ENCODE measurements at places on chromosomes 3 and 15.

DNA sequence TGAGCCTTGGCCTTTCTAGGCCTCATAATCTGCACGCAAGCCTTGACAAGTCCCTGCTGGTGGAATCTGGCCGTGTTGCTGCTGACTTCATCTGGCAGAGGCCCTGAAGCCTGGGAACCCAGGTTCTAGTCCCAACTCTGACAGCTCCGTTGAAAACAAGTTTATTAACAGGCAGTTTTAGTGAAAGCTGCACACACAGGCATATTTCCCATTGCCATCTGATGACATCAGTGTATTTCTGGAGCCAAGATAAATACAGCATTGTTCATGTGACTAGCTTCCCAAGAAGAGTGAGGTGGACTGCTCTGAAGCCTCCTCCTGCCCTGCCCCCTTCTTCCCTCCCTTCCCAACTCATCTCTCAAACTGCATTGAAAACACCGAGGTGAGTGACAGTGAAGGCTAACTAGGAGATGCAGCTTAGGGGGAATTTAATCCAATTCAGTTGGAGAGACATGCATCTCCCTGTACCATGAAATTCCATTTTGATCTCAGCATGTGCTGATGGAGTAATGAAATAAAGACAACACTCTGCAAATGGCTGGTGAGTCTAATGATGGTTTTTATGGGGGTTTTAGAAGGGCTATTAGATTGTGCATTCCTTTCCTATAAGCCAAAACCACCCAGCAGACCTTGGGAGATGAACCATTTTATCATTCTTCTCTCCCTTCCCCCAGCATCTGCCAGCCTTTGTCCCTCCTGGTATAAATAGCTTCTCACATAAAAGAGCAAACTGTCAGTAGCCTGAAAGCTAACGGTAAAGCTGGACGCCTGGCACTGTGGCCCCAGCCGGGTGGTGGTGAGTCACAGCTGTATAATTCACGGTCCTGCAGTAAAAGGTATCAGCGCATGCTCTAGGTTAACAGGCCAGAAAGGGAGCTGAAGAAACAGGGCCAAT, 38.0 kb downstream of the PRICKLE2 start:
- DNase-seq, result no peak

GRCh38 chr3:135966271-135966961, 888 bp downstream of the PPP2R3A start:
- DNase-seq, result no peak

DNA sequence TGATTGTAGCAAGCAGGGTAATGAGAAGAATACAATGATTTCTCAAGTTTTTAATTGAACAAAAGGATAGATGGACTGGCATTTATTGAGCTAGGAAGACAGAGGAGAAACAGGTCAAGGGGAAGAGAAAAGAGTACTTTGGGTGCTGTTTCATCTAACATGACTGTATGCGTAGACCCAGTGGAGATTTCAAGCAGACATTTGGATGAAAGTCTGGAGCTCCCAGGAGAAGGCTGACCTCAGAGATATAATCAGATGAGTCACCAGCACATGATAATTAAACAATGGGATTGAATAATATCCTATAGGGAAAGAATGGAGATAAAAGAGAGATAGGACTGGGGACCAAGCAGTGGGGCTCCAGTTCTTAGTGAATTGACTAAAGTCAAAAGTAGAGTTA, 194.9 kb downstream of the ARRDC4 start:
- DNase-seq, result no peak

- no peak for DNase-seq
Observed at GRCh38 chr3:191682961-191683360, 222.0 kb downstream of the PYDC2 start.

GRCh38 chr3:109943181-109943580, 605.8 kb upstream of the DPPA4 start:
- DNase-seq, result no peak

DNA sequence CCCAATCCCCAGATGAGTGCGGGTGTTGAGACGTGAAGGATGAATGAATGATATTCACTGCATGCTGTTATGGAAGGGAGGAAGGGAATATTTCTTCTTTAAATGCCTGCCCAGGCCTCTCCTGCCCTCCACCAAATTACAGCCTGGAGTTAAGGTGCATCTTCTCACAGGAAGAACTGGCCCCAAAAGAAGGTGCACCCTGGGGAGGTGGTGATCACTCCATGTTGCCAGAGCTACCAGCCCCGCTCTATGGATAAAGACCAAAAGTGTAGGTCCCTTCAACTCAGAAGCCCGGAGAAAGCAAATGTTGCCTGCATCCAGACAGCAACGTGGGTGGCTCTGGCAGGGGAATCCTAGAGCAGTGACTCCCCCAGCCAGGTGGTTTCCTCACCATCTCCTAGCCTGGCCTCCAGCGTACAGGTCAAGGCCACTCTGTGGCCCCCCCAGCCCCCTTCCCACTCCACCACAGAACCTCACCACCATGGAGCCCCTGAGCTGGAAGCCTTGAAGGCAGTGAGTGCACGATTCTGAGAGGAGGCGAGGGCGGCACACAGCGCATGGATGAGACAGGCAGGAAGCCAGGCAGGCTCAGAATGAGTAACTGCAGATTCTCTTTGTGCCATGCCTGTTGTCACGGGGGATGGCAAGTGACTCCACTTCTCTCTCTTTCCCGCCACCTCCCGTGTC, 3.5 kb upstream of the VIPR1 start:
- DNase-seq, result no peak

GRCh38 chr15:90287946-90288345, 22.5 kb downstream of the NGRN start:
- DNase-seq, result no peak

GRCh38 chr3:30544812-30545211, 61.6 kb upstream of the TGFBR2 start:
- DNase-seq, result no peak

DNA sequence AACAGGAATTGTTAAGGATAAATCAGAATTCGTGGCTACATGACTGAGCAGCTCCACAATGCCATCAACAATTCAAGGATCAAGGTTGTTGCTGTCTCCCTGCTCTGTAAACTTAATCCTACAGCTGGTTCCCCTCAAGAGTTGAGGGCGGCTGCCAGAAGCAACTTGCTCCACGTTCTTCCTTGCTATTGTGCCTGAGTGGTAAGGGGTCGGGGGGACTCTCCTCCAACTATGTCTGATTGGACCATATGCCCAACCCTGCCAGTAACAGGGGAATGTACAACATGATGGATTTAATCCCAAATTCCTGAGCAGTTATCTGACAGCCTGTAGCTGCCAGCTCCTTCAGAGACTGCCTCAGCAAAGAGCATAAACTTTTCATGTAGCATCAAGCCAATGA, 37.9 kb upstream of the MECOM start:
- no peak for DNase-seq

- DNase-seq, result no peak
Observed at GRCh38 chr15:82572311-82572710, 32.1 kb upstream of the RPS17 start.

GRCh38 chr3:73603762-73604171, 21.0 kb downstream of the PDZRN3 start:
- DNase-seq, result no peak

- no peak for DNase-seq
Observed at GRCh38 chr15:98308117-98308516, 340.2 kb upstream of the IGF1R start.

GRCh38 chr15:65421360-65422215, 1.2 kb downstream of the IGDCC4 start:
- DNase-seq, result no peak

GRCh38 chr3:164302622-164303021, 775.7 kb downstream of the SI start:
- no peak for DNase-seq

DNA sequence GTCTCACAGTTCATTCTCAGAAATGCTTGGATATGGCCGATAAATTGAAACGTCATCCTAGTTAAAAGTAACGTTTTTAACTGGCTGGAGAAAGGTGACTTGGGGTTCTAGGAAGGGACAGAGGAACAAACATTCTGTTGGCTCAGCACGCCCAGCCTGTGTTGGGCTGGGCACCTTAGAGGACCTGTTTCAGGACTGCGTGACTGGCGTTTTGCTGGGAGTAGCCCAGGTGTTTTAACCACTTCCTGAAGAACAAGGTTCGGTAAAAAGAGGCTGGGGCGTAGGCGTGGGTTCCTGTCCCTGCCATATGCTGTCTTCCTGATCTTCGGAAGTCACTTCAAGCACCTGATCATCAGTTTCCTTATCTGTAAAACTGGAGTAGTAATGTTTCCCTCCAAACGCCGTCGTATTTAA, 1.1 kb upstream of the TLNRD1 start:
- DNase-seq, result peak; percentile 16

DNA sequence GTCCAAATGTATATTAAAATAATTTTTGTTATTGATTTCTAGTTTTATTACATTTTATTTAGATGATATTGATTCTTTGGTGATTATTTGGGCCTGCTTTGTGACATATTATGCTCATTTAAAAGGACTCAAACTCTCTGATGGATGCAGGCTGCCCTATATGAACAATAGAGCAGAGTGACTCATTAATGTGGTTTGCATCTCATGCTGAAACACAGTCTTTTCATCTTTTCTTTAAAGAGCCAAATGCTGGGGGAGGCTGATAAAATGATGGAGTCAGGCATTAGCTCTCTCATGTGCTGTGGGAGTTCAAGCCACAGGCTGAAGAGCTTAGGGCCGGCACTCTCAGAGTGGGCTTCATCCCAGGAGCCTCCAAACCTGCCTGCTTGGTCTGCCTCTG, 7.2 kb downstream of the PLA1A start:
- no peak for DNase-seq

DNA sequence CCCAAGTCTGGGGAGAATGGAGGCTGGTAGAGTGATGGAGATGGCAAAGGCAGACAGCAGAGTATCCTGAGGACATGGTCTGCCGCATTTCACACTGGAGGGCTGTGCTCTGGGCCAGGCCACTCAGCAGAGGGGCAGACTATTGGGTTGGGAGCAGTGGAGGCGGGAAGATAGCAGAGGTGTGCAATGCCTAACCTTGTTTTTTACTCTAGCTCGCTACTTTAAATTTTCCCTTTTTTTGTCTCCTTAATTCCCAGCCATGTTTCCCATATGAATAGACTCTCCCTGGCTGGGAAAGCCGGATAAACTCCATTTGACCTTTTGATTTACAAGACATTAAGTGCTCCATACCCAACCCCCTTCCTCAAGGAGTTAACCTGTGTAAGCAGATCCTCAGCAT, 33.5 kb upstream of the ST6GAL1 start:
- no peak for DNase-seq

DNA sequence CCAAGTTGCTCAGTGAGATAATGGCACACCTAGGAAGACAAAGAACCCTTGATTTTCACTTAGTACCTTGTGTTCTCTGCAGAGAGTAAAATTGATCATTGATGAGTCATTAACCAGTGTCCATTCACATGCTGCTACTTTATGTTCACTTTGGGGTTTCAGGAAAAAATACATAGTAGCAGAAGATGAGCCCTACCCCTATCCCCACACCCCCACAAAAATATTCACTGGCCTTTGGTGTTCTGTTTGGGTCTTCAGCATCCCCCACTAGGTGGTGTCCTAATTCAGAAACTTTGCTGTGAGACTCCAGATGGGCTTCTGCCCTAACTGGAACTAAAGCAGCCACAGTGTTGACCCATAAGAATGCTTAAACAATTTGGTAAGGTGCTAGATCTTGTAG, 178.8 kb downstream of the KLHL25 start:
- DNase-seq, result no peak

DNA sequence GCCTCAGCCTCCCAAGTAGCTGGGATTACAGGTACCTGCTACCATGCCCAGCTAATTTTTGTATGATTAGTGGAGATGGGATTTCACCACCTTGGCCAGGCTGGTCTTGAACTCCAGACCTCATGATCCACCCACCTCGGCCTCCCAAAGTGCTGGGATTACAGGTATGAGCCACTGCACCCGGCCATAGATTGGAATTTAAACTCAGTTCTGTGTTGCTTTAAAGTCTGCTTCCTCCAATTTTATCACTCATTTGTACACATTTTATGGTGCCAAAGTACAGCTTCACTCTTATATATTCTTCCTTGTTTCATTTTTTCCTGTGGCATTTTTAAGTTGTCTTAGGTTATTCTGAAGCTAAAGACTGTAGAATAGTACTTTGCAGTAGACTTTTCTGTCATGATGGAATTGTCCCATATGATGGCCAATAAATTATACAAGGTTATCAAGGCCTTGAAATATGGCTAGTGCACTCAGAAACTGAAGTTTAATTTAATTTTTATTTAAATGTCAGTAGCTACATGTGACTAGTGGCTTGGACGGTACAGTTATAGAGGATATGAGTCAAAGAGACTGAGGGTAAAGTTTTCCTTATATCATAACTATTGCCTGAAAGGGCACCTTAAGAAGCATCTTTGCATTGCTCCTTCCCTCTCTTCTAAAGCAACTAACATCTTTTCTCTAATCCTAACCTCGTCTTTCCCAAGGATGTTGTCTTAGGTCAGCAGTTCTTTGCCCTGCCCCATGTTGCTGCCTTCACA, 28.1 kb downstream of the ATP11B start:
- no peak for DNase-seq

GRCh38 chr3:27758083-27758482, 36.0 kb upstream of the EOMES start:
- no peak for DNase-seq

GRCh38 chr15:82040862-82041261, 5.0 kb downstream of the MEX3B start:
- DNase-seq, result no peak

DNA sequence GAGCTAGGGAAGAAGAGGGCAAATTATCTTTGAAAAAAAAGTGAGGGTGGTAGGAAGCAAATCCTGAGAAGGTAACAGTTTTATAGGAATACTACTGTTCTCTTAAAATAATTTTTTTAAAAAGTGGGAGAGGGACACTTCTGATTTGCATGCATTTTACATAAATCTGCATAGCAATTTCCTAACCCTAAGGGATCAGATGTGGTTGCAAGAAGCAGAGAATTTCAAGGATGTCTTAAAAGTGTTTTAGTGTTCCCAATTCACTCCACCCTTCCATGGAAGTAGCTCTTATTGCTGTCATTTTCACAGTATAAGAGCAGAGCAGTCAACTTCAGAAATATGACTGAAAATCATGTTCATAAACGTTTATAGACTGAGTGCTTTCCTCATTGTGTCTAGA, 27.8 kb upstream of the RIOX2 start:
- no peak for DNase-seq

- DNase-seq, result no peak
Observed at GRCh38 chr15:65085207-65085753, 8.7 kb downstream of the KBTBD13 start.

GRCh38 chr3:43259626-43260025, 26.7 kb upstream of the SNRK start:
- no peak for DNase-seq

DNA sequence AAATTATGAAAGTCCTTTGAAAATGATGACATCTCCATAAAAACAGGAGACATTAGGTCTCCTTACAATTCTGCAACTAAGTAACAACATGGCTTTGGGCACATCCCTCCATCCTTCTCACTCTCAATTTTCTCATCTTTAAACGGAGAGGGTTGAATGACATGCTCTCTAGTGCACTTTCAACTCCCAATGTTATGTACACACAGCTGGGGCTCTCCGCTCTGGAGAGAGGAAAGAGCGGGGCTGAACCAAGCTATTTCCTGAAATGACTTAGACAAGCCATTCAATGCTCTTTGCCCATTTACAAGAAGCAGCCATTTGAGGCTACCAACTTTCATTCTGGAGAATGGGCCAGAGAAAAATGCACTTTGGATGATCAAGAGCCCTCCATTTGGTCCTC, 144.2 kb upstream of the BNIP2 start:
- no peak for DNase-seq
